ENCODE measurements at places on chromosomes 7 and 10.

DNA sequence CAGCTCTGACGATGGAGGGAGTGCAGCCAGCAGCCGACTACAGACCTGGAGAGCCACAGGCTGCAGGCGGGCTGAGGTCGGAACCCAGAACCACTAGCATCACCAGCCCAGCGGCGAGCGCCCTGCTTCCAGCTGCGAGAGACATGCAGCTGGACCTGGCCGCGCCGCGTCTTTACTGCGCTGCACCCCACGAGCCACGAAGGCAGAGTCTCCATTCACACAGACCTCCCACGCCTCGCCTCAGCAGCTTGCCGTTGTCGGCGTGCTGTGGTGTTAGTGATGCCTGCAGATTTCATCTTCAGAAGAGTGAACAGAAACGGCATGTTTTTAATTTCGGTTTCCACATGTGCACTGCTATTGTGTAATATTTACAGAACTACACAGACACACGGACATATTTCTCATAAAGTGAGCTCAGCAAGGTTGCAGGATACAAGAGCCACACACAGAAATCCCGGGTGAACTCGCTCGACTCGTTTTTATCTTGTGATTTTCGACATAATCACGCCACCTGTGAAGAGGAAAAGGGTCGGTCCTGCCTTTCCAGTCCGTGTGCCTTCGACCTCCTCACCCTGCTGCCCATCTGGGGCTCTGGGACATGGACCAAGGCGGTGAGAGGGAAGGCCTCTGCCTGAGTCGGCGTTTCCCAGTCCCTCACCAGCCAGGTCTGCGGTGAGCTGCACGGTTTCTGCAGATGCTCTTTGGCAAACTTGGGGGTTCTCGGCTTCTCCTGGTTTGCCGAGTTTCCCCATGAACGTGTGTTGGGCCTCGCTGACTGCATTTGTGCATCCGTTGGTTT lies 252.2 kb downstream of the ELFN1 start:
- no peak for DNase-seq

DNA sequence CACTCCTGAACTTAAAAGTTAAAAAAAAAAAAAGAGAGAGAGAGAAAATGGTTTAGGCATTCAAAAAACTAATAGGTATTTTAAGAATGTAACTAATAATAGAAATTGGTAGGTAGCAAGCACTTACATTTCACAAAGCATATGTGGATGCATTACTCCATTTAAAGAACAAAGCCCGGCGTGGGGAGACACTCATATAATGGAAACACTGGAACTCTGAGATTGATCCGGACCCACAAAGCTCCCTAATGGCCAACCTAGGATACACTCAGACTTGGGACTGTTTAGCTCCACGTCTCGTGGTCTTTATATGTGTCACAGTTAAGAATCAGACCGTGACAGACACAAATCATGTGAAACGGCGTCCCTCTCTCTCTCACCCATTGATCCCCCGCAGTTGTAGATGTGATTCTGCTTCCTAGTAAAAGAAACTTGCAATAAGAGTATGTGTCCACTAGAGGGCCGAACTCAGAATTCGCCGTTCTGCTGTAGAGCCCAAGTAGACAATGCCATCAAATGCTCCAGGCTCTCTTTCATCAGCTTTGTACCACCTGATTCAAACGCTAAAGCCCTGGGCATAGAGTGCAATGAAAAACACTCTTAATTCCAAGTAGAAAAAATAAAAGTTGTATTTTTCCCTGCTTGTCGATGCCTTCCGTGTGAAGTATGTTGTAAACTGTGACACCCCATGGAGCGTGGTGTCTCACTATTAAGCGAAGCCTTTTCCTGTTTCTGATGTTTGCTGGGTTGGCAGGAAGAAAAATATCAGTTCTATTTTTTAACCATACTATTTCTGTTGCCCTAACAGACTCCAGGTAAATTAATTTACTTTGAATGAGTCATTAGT lies 429.0 kb upstream of the MTPN start:
- DNase-seq, result no peak

GRCh38 chr7:108094933-108095710 lies 35.0 kb downstream of the LAMB4 start:
- DNase-seq, result no peak

- DNase-seq, result no peak
These were observed 18.4 kb downstream of the SNX13 start for GRCh38 chr7:17921857-17922416.

Data from GOT3 (cell line).